Nephron progenitor cell (in vitro differentiated cells): ENCODE measurements at places on chromosomes 1 and 21.

DNA sequence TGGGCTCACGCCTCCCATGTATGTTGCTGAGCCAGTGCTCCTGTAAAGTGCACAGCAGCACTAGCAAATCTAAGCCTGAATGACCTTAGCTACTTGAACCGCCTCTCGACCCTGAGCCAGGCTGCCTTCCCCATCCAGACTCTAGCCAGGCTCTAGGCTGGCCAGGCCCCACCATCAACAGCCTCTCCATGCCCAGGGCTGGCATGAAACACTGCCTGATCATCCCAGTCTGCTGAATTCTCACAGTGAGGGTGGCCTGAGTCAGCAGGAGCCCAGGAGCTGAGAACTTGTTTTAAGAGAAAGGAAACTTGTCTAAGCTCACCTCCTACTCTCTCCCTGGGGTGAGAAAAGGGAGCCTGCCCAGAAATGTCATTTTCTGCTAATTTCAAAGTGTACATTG, 733.3 kb downstream of the PTPRU start:
- no peak for DNase-seq

GRCh38 chr1:90955769-90956168, 66.1 kb downstream of the ZNF644 start:
- DNase-seq = no peak

- no peak for DNase-seq
Measured at GRCh38 chr1:31257213-31257612, 17.5 kb upstream of the NKAIN1 start.

DNA sequence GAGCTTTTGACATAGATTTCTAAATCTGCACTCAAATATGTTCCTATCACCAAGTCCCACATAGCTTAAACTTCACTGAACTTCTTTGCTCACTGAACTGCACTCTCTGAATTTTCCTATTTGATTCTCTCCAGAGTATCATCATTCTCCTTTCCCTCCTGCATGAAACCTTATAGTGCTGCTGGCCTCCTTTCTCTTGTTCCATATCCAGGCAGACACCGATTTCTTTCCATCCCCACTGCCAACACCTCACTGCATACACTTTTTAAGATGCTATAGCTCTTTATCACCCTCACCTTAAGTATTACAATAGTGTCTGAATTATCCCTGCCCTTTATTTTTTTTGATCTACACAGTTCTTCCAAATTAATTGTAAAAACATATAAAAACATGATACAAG, 3.1 kb upstream of the TRIM45 start:
- DNase-seq = no peak

- peak; percentile 91 for DNase-seq
Measured at GRCh38 chr1:85061711-85062424, 13.6 kb upstream of the MCOLN3 start.

DNA sequence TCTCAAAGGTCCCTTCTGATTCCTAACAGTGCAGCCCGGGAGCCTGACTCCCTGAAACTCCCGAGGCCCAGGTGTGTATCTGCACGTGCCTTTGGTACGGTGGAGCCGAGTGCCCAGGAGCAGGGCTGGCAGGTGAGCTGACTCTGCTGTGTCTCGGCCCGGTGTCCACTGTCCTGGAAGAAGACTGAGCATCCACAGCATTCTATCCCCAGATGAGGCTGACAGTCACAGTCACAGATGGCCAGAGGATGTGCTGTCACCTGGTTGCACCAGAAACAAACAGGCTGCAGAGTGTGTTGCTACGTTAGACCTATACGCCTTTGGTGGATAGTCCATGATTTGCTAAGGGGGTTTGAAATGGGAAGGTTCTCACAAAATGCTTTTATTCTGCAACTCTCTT, 9.8 kb downstream of the ETV3L start:
- no peak for DNase-seq
